ENCODE measurements at places on chromosomes 3 and 15. TPM values are rescaled to one million over a fixed set of nuclear protein-coding genes. Genes with fewer than 3 reads are reported as not detected.

GRCh38 chr3:121414924-121415323 is 130.9 kb downstream of the POLQ start:
- no peak for DNase-seq

The AGBL1 gene
- not detected for total RNA-seq

GRCh38 chr3:149393345-149394160 is 16.1 kb upstream of the TM4SF1 start:
- peak; percentile 86 for DNase-seq

The AP3B2 gene
- total RNA-seq, result 21.5 TPM

DNA sequence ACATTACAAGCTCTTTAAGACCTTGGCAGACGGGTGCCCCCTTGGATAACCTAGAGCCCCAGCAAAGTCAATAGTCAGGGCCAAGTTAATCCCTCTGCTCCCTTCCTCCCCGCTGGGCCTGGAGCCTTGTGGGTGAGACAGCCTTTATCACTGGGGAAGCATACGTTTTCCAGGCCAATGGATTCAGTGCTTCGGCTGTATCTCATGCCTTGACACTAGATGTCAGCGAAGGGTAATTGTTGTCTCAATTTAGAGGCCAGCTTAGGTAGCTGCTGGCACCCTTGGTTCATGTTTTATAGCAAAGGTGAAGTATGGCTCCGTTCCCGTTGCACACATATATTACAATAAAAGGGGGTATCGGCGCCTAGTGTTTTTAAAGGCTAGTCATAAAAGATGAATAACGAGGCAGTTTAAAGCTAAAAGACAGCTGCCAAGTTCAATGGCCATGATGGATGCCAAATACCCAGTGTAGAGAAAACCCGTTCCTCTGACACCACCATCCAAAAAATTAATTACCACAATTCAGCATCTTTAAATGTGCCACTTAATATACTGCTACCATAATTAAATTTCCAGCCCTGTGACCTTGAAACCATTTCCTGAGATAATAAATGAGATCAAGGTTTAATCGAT is 52.3 kb upstream of the BNIP2 start:
- peak; percentile 80 for DNase-seq

DNA sequence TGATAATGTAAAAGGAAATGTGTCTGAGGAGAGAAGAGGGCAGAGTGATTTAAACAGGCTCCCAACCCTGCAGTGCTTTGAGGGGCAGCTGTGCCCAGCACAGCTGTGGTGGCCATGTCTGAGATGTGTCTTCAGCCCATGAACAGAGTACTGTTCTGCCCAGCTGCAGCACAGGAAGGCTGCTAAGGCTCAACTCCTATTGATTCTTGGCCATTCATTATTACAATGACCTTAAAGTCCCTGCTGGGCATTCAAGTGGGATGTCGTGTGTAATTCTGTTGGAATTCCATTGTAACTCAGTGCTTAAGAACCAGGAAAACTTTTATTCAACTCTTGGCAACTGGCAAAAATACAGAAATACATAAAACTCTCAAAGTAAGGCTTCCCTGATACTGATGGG is 229.3 kb downstream of the MCTP2 start:
- DNase-seq, result no peak

DNA sequence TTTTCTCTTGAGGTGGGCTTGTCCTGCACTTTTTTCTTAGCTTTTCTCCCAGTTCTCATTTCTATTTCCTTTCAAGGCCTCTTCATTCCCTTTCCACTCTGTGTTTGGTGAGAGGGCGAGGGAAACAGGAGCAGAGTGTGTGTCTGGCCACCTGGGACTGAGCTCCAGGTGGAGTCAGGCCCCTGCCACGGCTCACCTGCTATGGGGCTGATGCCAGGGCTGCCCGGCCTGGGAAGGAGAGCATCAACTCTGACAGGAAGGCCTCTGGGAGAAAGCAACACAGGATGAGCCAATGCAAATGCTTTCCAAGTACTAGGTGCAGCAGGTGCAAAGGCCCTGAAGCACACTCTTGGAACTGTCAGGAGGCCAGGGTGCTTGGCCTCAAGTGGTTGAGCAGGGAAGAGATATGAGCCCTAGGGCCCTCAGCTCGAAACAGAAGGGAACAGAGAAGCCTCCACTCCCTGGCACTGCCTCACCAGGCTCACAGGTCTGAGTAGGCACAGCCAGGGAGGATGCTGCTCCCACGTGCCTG is 27.3 kb upstream of the DUSP7 start:
- no peak for DNase-seq

DNA sequence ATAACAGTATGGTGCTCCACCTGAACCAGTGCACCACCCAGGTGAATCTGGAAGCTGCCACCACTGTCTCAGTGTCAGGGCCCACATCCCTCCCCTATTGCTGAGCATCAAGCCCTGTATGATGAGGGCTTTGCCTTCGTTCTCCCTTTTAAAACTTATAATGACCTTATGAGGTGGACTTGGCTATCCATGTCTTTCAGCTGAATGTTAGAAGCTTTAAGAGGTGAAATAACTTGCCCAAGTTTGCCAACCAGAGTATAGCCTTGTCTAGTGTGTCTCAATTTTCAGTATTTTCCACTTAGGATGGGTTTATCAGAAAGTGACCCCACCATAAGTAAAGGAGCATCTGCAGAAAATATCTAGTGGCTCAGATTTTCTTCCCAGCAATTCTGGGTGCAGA is 87.8 kb downstream of the SHOX2 start:
- DNase-seq, result no peak

DNA sequence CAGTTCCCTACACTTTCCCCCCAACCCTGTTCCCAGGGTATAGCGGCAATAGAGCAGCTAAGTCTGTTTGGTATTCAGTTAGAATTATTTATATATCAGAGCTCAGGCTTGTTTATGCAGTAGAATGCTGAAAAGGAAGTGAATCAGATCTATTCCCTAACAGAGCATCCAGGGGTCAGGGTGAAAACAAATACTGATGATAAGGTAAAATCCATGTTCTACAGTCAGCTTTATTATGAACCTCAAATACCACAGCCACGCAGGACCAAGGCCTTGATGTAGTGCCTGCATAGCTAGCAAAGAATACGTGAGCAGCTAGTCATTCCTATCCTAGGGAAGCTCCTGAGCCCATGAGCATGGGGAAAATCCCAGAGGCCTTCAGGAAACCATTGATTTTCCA is 229.7 kb upstream of the ICE2 start:
- DNase-seq, result no peak

Measured in endodermal cell (in vitro differentiated cells).